Adrenal gland (tissue), 19 donors: ENCODE measurements at places on chromosomes 5 and 9. TPM values are rescaled to one million over a fixed set of nuclear protein-coding genes. Genes with fewer than 3 reads are reported as not detected.
A peak's percentile ranks its signal among the peaks of the same experiment; 100 is the strongest.

Gene SLC6A3
- not detected for total RNA-seq

Gene GRXCR2
- not detected for total RNA-seq

Gene ARHGEF28
- total RNA-seq: 58.8 TPM

Gene PCDHGA7
- 1.8 TPM for total RNA-seq

Gene PGM5
- total RNA-seq: 192 TPM

Gene LRRC19
- total RNA-seq: not detected

Gene SPOCK1
- 102 TPM for total RNA-seq

Gene THBS4
- total RNA-seq: 0.52 TPM

Gene PFN3
- total RNA-seq: not detected

Gene DMRTA1
- total RNA-seq: 2.0 TPM

Gene IL5
- not detected for total RNA-seq

GRCh38 chr5:93674138-93674537 lies 67.3 kb downstream of the POU5F2 start:
- H3K27ac ChIP-seq: no peak overlapping the region
- H3K36me3 ChIP-seq: no peaks in the 10 kb centered on the region
- no peaks in the 10 kb centered on the region for H3K4me1 ChIP-seq
- no peaks in the 10 kb centered on the region for H3K27me3 ChIP-seq
- no peak overlapping the region for H3K4me3 ChIP-seq

GRCh38 chr9:133129001-133129795 lies 8.2 kb upstream of the RALGDS start:
- H3K27me3 ChIP-seq: no peaks in the 10 kb centered on the region
- no peak for DNase-seq
- no peak overlapping the region for H3K4me3 ChIP-seq
- no peaks in the 10 kb centered on the region for H3K36me3 ChIP-seq
- peaks cover 60% of the 10 kb centered on the region for H3K4me1 ChIP-seq

GRCh38 chr9:77815260-77815659 lies 167.1 kb upstream of the GNA14 start:
- H3K27ac ChIP-seq: no peak overlapping the region
- no peaks in the 10 kb centered on the region for H3K36me3 ChIP-seq
- peaks cover 5% of the 10 kb centered on the region for H3K4me1 ChIP-seq
- H3K4me3 ChIP-seq: no peak overlapping the region
- DNase-seq: no peak
- no peaks in the 10 kb centered on the region for H3K27me3 ChIP-seq

GRCh38 chr9:13266167-13266566 lies 13.3 kb downstream of the MPDZ start:
- no peaks in the 10 kb centered on the region for H3K36me3 ChIP-seq
- peaks cover 17% of the 10 kb centered on the region for H3K4me1 ChIP-seq
- no peak for DNase-seq
- no peaks in the 10 kb centered on the region for H3K27me3 ChIP-seq
- H3K27ac ChIP-seq: no peak overlapping the region
- H3K4me3 ChIP-seq: no peak overlapping the region

GRCh38 chr9:126419475-126419874 lies 92.8 kb downstream of the MVB12B start:
- no peak overlapping the region for H3K4me3 ChIP-seq
- H3K36me3 ChIP-seq: no peaks in the 10 kb centered on the region

GRCh38 chr5:74152625-74153254 lies 487.8 kb downstream of the ENC1 start:
- no peaks in the 10 kb centered on the region for H3K36me3 ChIP-seq
- no peak overlapping the region for H3K4me3 ChIP-seq
- H3K4me1 ChIP-seq: no peaks in the 10 kb centered on the region
- H3K27me3 ChIP-seq: no peaks in the 10 kb centered on the region
- H3K27ac ChIP-seq: no peak overlapping the region
- no peak for DNase-seq

DNA sequence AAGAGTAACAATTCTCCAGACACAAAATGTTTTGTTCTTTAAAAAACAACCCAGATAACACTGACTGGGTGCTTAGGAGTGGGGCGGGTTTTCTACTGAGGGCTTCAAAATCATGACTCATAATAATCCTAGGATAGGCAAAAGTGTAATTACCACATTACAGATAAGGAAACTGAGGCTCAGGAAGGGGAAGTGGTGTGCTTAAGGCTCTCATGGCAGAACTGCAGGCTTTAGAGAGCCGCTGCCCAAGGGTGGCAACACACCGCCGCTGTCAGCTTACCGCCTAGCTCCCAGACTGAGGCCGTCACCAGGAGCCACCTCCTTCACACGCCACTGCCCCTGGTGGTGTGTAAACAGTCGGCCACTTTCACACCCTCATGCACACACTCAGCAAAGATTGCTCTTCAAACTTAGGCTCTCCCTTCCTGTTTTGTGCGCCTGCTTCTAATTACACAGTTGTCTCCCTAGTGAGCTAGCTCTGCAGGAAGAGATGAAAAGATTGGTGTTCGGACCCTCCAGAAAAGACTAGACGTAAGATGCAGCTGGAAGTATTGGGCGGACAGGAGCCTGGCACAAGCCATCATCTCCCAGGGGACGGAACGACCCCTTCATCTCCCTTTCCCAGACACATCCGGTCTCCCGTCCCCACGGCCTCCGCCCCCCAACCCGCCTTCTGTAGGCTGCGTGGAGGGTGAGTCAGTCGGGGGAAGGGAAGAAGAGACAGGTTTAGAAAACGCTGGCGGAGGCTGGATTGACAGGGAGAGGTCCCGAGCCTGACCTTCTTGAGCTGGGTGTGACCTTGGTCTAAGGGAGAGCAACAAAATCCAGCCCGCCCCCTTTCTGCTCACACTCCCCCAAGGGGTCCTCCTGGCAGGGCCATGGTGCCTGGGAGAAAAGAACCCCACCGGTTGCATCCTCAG lies 162.7 kb downstream of the SYK start:
- H3K4me3 ChIP-seq: no peak overlapping the region
- H3K27ac ChIP-seq: no peak overlapping the region
- no peaks in the 10 kb centered on the region for H3K27me3 ChIP-seq
- no peak for DNase-seq
- no peaks in the 10 kb centered on the region for H3K4me1 ChIP-seq

DNA sequence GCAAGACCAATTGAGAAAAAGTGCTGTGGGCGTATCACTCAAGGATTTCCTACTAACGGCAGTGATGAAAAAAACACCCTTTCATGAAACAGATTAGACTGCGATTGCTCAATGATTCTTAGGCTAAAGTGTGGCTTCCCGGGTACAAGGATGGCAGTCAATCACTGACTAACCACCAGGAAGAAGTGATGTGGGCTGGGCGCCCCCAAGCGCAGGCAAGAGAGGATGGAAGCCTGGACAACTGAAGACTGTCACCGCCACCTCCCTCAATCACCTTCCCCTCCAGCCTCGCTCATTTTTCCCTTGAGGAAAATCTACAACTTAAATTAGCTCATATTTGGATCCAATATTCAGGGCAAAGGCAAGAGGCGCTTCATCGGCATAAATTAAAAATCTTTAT lies 707.2 kb downstream of the MTRR start:
- H3K27ac ChIP-seq: no peak overlapping the region
- no peak for DNase-seq
- H3K27me3 ChIP-seq: no peaks in the 10 kb centered on the region
- H3K4me3 ChIP-seq: no peak overlapping the region
- H3K36me3 ChIP-seq: no peaks in the 10 kb centered on the region

DNA sequence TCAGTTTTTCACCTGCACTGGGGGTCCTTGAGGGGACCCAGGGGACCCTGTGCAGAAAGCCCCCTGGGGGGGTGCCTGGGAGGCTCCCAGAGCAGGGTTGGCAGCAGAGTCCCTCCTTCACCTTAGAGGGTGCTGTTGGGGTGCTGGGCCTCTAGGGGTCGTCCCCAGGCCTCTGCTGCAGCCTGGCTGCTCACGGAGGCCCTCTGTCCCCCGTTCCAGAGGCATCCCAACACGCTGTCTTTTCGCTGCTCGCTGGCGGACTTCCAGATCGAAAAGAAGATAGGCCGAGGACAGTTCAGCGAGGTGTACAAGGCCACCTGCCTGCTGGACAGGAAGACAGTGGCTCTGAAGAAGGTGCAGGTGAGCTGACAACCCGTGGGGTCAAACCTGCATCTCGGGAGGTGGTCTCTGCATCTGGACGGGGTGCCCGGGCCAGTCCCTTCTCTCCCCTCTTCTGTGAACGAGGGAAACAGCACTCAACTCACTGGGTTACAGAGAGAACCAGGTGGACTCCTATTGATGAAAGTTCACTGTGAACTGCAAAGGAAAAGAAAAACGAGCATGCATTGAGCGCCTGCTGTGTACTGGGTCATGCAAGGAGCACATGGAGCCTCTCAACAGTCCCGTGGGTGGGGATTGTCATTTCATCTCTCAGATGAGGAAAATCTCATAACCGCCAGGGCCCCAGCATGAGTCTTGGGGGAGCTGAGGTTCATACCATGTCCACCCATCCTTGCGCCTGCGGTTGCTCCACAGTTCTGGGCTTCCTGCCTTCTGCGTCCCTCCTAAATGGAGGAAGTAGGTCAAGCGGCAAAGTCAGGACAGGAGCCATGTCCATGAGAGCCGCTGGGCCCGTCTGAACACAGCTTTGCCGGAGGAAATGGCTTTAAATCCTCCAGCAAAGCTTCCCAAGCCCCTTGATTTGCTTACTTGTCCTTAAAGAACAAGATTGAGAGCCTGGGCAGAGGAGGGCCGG lies 54.8 kb downstream of the NEK6 start:
- H3K4me3 ChIP-seq: no peak overlapping the region
- DNase-seq: no peak
- no peaks in the 10 kb centered on the region for H3K36me3 ChIP-seq

GRCh38 chr5:37840053-37841034 lies 503 bp upstream of the GDNF start:
- H3K27ac ChIP-seq: no peak overlapping the region
- H3K4me3 ChIP-seq: no peak overlapping the region
- peaks cover 71% of the 10 kb centered on the region for H3K27me3 ChIP-seq
- peaks cover 17% of the 10 kb centered on the region for H3K4me1 ChIP-seq
- peak; percentile 39 for DNase-seq
- H3K36me3 ChIP-seq: no peaks in the 10 kb centered on the region

DNA sequence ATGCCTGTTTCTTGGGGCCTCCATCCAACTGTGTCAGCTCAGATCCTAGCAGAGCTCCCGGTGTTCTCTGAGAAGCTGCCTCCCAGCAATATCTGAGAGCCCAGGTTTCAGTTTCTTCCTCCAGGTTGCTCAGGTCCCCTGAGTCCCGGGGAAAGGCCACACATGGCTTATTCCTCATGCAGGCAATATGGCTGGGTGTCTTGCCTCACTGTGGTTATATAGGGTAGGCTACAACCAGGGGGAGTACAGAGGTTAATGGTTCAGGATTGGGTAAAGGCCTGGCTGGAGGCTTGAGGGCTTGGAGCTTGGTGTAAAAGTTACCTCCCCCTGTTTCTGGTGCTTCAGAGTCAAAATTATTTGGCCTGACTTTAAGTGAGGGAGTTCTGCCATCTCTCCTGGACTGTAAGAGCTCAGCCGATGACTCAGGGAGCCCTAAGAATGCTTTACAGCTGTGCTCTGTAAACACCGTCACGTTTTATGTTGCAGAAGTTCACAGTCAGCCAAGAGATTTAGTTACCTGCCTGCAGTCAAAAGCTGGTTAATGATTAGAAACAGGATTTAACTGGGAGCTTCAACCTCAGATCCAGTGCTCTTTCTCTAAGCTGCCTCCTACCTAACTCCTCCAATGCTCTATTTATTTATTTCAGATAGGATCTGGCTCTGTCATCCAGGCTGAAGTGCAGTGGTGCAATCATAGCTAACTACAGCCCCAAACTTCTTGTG lies 24.3 kb upstream of the UBAP2 start:
- H3K4me1 ChIP-seq: peaks cover 12% of the 10 kb centered on the region
- H3K36me3 ChIP-seq: no peaks in the 10 kb centered on the region
- peak overlapping the region; percentile 52 for H3K27ac ChIP-seq
- peak; percentile 29 for DNase-seq

DNA sequence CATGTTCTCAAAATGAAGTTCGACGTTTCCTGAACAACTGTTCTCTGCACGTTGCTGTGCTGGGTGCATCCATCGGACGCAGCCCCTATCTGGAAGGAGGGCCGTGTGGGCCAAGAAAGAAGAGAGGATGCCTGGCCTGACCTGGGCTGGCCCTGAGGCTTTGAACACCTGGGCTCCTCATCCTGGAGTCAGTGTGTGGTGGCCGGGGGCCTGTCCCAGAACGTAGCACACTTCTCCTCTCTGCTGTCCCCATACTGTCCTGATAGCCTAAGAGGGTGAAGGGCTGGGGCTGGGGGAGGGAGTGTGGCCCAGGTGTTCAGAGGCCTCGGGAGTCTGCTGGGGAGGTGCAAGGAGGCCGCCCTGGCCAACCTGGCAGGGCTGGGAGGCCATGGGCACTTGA lies 21.5 kb downstream of the COL5A1 start:
- H3K4me1 ChIP-seq: no peaks in the 10 kb centered on the region
- H3K36me3 ChIP-seq: no peaks in the 10 kb centered on the region
- H3K27me3 ChIP-seq: no peaks in the 10 kb centered on the region
- no peak for DNase-seq

GRCh38 chr5:20680718-20681302 lies 692.8 kb upstream of the CDH18 start:
- H3K4me3 ChIP-seq: no peak overlapping the region
- H3K36me3 ChIP-seq: no peaks in the 10 kb centered on the region
- H3K27ac ChIP-seq: no peak overlapping the region
- no peaks in the 10 kb centered on the region for H3K4me1 ChIP-seq
- no peaks in the 10 kb centered on the region for H3K27me3 ChIP-seq
